ENCODE measurements at places on chromosomes 7 and 10.

GRCh38 chr7:151440799-151441445 lies 981 bp upstream of the CRYGN start:
- DNase-seq, result no peak

DNA sequence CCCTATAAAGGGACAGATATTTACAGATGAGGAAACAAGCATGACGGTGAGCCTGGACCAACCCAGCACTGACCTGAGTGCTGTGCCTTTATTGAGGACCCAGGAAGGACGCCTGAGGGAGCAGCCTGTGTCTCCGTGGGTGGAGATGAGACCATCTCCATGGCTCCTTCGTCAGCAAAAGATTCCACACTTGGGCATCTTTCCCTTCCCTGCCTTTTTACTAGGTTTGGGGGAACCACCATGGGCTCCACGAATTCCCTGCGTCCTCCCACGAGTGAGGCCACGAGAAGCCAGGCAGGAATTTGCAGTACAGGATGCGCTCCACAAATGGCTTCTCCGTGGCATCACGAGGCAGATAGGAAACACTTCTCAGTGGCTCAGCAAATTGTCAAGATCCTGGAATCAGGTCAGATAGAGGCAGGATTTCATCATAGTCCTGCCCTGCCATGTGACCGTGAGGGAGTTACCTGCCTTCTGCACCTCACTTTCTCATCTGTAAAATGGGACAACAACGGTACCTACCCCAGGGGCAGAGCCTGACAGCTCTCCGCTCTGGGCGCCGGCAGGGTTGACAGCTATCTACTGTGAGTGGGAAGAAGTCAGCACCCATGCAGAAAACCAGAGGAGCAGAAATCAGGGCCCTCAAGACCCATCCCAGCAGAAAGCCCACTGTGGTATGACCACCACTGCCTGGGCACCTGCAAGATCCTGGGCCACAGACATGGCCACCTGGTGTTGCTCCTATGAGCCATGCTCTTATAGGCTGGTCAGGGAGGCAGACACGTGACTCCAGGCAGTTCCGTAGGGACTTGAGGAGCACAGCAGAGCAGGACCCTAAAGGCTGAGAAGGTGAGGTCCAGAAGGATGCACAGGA lies 80.1 kb downstream of the GRID1 start:
- no peak for DNase-seq

- DNase-seq, result no peak
Measured at GRCh38 chr10:131980761-131981428, 828 bp downstream of the BNIP3 start.

GRCh38 chr10:32922170-32922569 lies 35.9 kb downstream of the ITGB1 start:
- no peak for DNase-seq
